Urinary bladder (tissue), 4 donors: ENCODE measurements at places on chromosomes 16 and 17. TPM values are rescaled to one million over a fixed set of nuclear protein-coding genes. Genes with fewer than 3 reads are reported as not detected.

GRCh38 chr17:47813512-47814031 is 8.0 kb downstream of the OSBPL7 start:
- no peak for DNase-seq

DNA sequence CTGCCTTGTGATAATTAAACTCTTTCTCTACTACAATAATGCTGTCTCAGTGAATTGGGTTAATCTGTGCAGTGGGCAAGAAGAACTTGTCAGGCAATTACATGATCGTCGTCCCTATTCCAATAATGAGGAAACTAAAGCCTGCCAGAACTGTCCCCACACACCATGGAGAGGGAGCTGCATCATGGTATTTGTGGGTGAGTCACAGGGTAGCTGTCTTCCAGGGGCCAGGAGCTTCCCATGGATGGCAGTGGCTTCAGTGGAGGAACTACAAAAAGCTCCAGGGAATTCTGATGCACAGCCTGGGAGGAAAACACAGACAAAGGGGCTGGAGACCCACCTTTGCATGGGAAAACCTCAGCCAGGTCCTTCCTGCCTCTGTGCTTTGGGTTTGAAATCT is 83.3 kb upstream of the C16orf82 start:
- DNase-seq: no peak

The PRAC2 gene
- total RNA-seq: 2.1 TPM

The HAP1 gene
- not detected for total RNA-seq

GRCh38 chr17:82013341-82013740 is 9.3 kb downstream of the CENPX start:
- no peak for DNase-seq

GRCh38 chr16:58098207-58099096 is 30.7 kb downstream of the CFAP20 start:
- no peak for DNase-seq

GRCh38 chr17:19744922-19745757 is 3.0 kb downstream of the ALDH3A1 start:
- no peak for DNase-seq

- DNase-seq: no peak
These were observed 41.1 kb upstream of the CDH13 start for GRCh38 chr16:82585675-82586074.

DNA sequence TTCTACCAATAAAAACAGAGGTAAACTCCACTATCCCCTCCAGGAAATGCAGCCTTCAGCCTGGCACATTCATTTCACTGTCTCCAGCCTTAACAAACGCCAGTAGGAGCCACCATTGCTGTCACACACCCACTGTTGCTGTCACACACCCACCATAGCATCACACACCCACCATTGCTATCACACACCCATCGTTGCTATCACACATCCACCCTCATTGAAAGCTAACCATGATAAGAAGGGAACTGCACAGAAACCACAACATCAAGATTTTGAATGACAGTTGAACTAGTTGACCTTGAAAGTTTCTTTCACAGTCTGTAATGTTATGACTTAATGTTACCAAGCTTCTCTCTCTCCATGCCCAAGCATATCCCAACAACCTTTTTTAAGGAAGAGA is 38.1 kb downstream of the SHCBP1 start:
- no peak for DNase-seq

DNA sequence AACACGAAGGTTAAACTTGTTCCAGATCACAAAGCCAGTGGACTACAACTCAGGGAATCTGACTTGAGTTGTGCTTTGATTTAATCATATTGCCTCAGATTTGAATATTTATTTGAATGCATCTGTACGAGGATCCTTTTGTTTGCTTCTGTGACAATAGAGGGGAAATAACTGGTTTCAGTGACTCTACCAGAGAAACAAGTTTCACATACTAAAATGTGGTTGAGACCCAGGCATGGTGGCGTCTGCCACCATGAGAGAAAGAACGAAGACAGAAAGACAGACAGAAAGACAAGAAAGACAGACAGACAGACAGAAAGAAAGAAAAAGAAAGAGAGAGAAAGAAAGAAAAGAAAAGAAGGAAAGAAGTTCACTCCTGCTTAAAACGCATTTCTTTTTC is 24.0 kb downstream of the YWHAE start:
- DNase-seq: no peak

- no peak for DNase-seq
These were observed 48.5 kb downstream of the IRF8 start for GRCh38 chr16:85947230-85948137.

The SEPTIN12 gene
- total RNA-seq: not detected

- DNase-seq: no peak
These were observed 208.8 kb downstream of the CCDC182 start for GRCh38 chr17:57536289-57536688.

- DNase-seq: no peak
These were observed 19.8 kb upstream of the CMIP start for GRCh38 chr16:81424771-81425170.

The MARCHF10 gene
- 0.42 TPM for total RNA-seq

- DNase-seq: no peak
These were observed 23.7 kb upstream of the BCO1 start for GRCh38 chr16:81214745-81215166.

DNA sequence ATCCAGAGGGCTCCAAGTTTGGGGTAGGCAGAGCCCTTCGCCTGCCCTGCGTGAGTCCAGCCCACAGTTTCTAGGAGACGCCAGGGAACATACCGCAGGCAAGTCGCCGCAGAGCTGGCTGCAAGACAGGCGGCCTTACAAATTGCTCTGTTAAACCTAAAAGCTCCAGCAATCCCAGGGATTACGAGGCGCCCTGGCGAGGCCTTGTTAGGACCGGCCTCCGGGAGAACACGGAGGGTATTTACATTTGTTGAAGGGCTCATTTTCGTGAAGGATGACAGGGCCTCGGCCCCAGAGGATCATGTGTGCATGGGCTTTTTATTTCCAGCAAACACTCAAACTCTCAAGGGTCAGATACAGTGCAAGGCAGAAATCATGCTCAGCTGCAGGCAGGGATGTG is 77.6 kb upstream of the FOXF1 start:
- DNase-seq: no peak

DNA sequence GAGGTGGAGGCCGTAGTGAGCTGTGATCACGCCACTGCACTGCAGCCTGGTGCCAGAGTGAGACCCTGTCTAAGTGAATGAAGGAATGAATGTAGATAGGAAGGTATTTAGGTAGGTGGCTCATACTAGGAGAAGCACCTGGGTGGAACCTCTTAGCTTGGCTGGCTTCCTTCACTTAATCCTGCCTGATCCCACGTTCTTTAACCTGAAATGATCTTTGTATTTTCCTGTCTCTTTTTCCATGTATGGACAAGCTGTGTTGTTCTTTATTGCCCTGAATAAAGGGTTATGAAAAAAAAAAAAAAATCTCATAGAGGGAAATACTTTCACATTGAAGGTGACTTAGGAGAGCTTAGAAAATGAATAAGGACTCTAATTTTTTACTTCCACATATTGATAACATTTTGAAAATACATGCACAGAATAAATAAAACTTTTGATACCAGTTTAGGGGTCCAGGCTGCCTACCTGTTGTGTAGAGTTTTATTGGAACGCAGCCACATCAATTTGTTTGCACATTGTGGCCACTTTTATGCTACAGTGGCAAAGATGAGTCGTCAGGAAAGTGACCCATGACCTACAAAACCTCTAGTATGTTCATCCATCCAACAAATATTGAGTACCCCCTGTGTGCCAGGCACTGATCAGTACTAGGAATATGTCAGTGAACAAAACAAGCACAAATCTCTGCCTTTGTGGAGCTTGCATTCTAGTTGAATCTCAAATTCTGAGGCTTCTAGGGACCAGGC is 44.6 kb downstream of the VPS35L start:
- no peak for DNase-seq
